ENCODE measurements at places on chromosomes 7 and 10.

DNA sequence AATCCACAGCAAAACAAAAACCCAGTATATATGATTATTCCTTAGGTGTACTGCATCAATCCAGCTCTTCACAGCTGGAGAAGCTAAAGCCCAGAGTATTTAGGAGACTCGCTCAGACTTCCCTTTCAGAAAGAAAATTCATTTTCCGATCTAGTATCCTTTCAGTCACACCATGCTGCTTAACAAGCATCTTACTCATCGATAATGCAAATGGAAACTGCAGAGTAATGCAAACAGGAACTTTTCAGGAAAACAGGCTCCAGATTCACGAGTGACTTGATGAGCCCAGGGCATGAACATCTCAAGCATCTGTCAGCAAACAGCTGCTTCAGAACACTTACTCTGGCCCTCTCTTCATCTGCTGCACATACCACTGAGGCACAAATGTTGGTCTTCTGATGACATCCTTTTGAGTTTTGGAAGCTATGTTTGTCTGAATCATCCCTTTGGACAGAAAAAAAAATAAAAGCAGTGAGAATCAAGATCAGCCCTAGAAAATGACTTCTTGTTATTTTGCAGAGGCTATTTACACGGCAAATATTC is 24.9 kb upstream of the ZC3HAV1L start:
- DNase-seq = no peak

DNA sequence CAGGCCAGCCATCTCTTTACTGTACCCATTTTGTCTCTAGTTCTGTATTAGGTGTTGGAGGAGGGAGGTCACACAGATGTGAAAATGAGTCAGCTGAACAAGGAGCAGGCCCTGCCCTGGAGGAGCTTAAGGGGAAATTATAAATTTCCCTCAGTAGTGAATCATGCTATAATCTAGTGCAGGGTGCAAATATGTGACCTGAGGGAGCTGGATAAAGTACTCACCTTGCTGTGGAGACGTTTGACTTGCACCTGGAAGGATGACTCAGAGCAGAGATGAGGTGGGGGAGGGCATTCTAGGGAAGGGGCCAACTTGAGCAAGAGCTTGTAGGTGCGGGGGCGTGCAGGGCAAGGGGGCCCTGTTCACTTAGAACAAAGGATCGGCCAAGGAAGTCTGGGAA is 610.6 kb downstream of the SDK1 start:
- no peak for DNase-seq

DNA sequence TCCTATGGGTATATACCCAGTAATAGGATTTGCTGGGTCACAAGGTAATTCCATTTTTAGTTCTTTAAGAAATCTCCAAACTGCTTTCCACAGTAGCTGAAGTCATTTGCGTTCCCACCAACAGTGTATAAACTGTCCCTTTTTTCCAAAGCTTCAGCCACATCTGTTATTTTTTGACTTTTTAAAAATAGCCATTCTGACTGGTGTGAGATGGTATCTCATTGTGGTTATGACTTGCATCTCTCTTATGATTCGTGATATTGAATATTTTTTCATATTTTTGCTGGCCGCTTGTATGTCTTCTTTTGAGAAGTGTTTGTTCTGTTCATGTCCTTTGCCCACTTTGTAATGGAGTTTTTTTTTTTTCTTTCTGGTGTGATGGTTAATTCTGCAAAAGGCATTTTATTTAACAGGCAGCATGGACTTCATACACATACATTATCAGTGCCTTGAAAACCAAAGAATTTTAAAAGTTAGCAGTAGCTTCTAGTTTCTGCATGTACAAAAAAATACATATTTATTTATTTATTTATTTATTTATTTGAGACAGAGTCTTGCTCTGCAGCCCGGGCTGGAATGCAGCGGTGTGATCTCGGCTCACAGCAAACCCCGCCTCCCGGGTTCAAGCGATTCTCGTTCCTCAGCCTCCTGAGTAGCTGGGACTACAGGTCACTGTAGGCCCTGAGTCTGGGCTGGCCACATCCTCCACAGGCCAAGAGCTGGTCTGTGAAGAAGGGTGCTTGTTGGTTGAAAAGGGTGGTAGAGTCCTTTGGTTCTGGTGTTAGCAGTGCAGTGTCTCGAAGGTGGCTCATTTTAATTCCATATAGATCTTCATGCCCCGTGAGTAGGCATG is 32.3 kb downstream of the AGR3 start:
- no peak for DNase-seq

DNA sequence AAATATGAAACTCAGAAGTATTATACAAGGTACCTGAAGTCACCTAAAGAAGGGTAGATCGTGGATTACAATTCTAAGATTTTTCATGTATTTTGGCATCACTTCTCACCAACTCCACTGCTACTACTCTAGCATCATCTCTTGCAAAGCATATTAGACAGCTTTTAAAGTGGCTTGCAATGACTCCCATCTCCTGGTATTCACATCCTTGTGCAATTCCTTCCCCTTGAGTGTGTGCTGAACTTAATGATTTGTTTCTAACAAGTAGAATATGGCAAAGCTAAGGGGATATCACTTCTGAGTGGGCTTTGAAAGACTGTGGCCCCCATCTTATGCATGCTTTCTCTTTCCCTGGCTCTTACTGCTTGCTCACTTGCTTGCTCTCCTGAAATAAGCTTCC is 280.2 kb downstream of the SNX13 start:
- no peak for DNase-seq

- DNase-seq = no peak
Measured at GRCh38 chr10:70352401-70353097, 29.9 kb downstream of the LRRC20 start.

DNA sequence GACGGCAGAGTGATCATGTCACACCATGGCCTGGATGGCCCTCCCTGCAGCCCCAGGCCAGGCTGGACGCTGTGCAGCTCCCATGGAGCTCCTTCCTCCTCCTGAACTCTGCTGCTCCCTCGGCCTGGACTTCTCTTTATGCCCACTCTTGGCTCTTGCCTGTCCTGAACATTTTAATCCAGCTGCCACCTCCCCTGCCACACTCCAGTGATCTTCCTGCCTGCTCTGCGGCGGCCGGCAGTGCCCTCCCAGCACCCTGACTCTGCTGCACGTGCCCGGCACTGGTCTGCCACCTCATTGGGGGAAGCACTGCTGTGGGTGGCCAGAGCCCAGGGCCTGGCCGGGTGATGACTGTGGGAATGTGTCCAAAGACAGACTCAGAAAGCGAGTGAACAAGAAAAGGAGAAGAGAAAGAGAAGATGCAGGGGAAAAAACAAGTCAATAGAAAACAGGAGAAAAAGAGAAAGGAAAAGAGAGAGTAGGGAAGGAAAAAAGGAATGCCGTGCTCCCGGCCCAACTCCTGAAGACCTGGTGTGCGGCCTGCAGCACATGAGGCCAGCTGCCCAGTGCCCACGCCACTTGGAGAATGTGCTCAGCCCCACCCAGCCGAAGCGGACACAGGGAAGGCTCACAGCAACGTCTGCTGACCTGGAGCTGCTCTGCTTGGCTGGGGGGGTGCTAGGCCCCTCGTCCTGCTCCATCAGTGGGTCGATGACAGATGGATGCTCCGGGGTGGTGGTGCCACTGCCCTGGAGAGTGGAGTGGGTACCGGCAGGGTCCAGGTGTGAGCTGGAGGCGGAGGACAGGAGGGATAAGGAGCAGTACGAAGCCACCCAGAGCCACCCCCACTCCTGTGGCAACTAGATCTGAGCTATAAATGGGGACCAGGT is 115.9 kb downstream of the DLG5 start:
- DNase-seq = no peak

DNA sequence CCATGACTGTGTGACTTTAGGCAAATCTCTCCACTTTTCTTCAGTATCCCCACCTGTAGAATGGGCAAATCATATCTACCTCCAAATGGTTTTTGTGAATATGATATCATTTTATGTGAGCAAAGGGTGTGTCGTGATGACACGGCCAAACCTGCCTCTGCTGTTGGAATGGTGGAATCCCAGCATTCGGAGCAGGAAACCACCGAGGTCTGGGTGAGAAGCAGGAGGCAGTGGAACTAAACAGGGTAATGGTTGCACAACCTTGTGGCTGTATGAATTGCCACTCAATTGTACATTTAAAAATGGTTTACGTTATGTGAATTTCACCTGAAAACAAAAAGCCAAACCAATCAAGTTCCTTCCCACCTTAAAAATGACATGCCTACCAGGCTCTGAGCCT is 131.4 kb upstream of the ZMIZ1 start:
- no peak for DNase-seq

DNA sequence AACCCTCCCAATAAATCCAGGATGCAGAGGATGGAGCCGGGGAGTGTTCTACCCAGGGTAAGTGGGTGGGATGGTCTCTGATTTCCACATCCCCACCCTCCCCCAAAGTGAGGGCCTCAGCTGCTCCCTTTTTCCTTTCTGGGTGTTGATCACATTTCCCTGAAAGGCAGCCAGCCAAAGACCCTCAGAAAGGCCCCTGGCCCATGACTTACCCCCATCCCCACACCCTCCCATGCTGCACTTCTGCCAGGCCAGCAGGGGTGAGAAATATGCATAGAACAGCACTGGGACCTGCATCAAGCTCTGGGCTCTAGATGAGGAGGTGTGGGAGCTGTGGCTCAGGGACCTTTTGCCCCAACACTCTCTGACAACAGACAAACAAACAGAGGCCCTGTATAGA is 927.3 kb upstream of the ZNF722 start:
- no peak for DNase-seq

DNA sequence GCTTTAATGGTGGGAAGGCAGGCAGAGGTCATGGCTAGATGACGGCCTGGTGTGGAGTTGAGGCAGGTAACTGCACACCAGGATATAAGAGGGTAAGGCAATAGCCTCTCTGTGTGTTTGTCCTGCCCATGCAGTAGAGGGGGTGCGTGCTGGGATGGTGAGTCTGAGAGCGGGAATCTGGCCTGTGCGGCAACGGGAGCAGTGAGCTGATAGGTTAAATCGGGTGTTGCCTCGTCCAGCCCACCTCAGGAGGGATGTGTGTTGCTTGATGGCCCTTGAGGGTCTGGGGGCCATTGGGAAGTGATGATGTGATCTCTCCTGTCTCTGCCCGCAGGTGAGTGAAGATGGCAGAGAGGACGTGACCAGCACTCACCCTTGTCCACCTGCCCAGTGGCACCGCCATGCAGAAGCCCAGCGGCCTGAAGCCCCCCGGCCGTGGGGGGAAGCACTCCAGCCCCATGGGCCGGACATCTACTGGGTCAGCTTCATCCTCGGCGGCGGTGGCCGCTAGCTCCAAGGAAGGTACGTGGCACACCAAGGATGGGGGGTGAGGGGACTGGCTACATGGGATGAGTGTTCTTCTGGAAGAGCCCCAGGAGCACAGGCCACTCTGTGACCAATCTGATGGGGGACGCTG is 28.1 kb downstream of the CLIP2 start:
- no peak for DNase-seq

- DNase-seq = no peak
Measured at GRCh38 chr7:123635551-123636359, 19.9 kb upstream of the LMOD2 start.

GRCh38 chr7:86844608-86845007 is 200.9 kb downstream of the GRM3 start:
- no peak for DNase-seq

DNA sequence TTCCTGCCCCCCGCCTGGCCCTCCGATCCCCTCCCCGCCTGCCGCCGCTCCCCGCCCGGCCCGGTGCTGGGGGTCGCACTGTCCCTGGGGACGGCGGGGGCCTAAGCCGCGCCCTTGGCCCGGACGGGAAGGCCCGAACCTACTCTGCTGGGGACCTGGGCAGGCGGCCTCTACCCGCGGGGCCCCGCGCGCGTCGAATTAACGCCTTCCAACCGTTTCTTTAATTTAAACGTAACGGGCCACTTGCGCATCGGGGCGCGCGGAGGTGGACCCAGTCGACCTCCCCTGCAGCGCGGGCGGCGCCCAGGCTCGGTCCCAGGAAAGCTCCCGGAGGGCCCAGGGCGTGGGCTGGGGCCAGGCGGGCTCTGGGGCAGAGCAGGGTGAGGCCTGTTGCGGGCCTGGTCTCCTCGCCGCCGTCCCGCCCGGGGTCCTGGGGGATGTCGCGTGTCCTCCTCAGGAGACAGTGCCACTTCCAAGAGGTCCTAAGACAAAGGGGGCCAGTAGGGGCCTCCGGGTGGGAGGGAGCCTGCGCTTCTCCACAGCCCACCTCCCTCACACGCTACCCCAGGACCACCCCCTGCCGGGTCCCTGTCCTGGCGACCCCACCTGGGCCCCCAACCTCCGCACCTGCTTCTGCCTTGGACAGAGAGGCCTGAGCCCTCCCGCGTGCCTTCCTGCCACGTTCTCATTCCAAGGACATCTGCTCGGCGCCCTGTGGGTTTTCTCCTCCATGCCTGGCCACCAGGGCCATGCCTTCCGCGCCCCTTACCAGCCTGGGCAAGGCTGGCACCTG is 658 bp upstream of the PTPRN2 start:
- no peak for DNase-seq

DNA sequence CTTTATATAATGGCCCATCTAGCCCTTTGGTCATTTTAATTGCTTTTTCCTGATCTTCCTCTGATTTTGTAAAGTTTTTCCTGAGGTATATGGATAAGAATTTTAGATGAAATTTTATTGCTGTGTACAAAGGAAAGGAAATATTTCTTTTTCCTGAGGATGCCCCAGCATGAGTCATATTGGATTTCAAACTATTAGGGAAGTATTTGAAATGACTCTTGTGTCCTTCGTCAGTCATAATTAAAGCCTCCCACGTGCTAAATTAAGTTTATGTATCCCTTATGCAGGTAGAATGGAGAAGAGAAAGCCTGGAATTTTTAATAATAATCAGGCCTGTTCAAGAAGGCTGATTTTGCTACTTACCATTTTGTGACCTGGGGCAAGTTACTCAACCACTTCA is 82.6 kb upstream of the GLI3 start:
- no peak for DNase-seq

- DNase-seq = no peak
Measured at GRCh38 chr10:125479059-125479458, 203.9 kb downstream of the TEX36 start.

GRCh38 chr10:7261351-7261750 is 149.5 kb downstream of the SFMBT2 start:
- DNase-seq = no peak

- no peak for DNase-seq
Measured at GRCh38 chr10:80185578-80186299, 19.6 kb downstream of the ANXA11 start.

- no peak for DNase-seq
Measured at GRCh38 chr10:63832686-63833085, 311.5 kb downstream of the REEP3 start.

DNA sequence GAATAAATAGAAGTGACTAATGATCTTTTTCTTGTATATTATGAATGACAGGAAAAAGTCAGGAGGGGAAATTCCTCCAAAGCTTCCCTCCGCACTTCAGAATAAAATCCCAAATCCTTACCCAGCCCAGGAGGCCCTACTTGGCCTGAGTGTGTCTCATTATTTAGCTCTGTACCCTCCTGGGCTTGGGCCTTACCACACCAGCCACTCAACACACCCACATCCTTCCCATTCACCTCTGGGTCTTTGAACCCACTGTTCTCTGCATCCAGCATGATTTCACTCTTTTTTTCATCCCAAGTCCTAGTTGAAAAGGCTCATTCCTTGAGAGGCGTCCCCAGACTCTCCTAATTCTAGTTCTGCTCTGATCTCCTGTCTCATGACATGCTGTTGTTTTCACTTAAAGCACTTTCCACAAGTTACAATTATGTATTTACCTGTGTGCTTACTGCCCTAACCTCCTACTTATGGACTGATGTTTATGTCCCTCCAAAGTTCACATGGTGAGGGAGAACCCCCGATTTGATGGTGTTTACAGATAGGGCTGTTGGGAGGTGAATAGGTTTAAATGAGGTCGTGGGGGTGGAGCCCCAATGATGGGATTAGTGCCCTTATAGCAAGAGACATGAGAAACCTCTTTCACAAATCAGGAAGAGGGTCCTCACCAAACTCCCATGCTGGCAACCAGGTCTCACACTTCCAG is 6.4 kb downstream of the NOD1 start:
- DNase-seq = no peak

Measured in stimulated activated CD8-positive, alpha-beta memory T cell treated with anti-CD3 and anti-CD28 coated beads, Interleukin-12 subunit alpha, Interleukin-12 subunit beta, amount 100 ng/mL, for 4 hours (primary cell).